ENCODE measurements at places on chromosomes 2 and 18.

DNA sequence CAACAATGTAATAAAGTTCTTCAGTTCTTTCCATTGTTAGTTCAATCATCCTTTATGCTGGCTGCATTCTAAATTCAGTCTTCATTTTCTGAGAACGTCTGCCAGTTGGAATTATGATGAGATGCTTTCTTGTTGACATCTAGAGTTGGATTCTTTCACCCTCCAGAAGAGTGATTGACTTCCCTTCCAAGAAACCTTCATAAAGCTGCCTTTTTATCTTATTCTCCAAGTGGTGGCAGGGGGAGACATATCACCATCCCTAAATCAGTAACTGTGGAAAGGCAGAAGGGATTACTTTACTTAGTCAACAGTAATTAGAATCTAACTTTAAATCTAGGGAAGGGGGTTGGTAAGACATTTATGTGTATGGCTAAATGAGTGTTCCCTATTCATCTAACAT is 86.8 kb upstream of the GULP1 start:
- no peak overlapping the region for H3K4me3 ChIP-seq
- no peaks in the 10 kb centered on the region for H3K36me3 ChIP-seq
- DNase-seq = no peak
- no peaks in the 10 kb centered on the region for H3K4me1 ChIP-seq
- H3K27ac ChIP-seq = no peak overlapping the region

- peak overlapping the region; percentile 3 for H3K4me3 ChIP-seq
- DNase-seq = no peak
- H3K27ac ChIP-seq = no peak overlapping the region
Measured at GRCh38 chr2:82089518-82089917, 1785.0 kb upstream of the LRRTM1 start.

DNA sequence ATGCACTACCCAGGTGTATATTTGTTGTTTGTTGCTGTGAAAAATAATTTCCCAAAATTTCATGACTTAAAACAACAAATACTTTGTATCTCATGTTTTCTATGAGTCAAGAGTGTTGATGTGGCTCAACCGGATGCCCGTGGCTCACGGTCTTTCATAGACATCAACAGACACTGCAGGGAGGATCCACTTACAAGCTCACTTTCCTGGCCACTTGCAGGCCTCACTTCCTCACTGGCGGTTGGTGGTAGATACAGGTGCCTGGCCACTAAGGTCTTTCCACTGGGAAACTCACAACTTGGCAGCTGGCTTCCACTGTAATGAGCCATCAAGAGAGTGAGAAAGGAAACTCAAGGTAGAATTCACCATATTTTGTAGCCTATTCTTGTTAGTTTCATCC is 662.9 kb downstream of the IRS1 start:
- H3K4me3 ChIP-seq = no peak overlapping the region
- no peaks in the 10 kb centered on the region for H3K36me3 ChIP-seq
- H3K4me1 ChIP-seq = no peaks in the 10 kb centered on the region
- H3K27ac ChIP-seq = no peak overlapping the region

DNA sequence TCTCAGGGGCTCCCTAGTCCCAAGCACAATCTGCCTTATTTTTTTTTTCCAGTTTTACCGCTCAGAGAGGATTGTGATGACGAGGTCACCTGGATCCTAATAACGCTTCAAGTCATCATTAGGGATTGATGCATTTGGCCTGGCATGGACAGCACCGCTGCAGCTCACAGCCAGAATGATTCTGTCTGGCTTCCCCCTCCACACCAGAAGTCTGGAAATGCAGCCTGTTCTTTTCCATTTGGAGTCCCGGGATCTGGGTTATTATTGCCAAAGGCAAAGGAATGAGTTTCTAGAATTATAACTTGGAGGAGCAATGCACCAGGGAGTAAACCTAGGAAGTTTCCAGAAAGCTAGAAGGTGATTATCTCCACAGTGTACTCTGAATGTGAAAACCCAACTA is 81.1 kb upstream of the TAF1B start:
- no peaks in the 10 kb centered on the region for H3K27me3 ChIP-seq
- DNase-seq = no peak
- no peak overlapping the region for H3K4me3 ChIP-seq
- H3K4me1 ChIP-seq = peaks cover 22% of the 10 kb centered on the region

GRCh38 chr2:8583400-8584173 is 98.3 kb upstream of the ID2 start:
- DNase-seq = peak; percentile 75
- peaks cover 6% of the 10 kb centered on the region for H3K27me3 ChIP-seq
- peaks cover 35% of the 10 kb centered on the region for H3K4me1 ChIP-seq
- H3K4me3 ChIP-seq = peak overlapping the region; percentile 86
- H3K36me3 ChIP-seq = no peaks in the 10 kb centered on the region
- H3K27ac ChIP-seq = peak overlapping the region; percentile 48

- H3K4me3 ChIP-seq = no peak overlapping the region
- no peaks in the 10 kb centered on the region for H3K4me1 ChIP-seq
- no peak for DNase-seq
- no peak overlapping the region for H3K27ac ChIP-seq
Measured at GRCh38 chr18:54069729-54070128, 154.7 kb downstream of the MBD2 start.

GRCh38 chr18:46628206-46628605 is 28.8 kb downstream of the LOXHD1 start:
- no peak for DNase-seq
- no peak overlapping the region for H3K27ac ChIP-seq
- peaks cover 6% of the 10 kb centered on the region for H3K27me3 ChIP-seq
- H3K36me3 ChIP-seq = no peaks in the 10 kb centered on the region

Measured in naive thymus-derived CD8-positive, alpha-beta T cell (primary cell).